IPS DF 19.7 (cell line): ENCODE measurements at places on chromosomes 13 and 19.

- no peak for DNase-seq
These were observed 11.8 kb upstream of the CSNK1G2 start for GRCh38 chr19:1929021-1929742.

- no peak for DNase-seq
These were observed 262.8 kb upstream of the RFC3 start for GRCh38 chr13:33554919-33555791.

DNA sequence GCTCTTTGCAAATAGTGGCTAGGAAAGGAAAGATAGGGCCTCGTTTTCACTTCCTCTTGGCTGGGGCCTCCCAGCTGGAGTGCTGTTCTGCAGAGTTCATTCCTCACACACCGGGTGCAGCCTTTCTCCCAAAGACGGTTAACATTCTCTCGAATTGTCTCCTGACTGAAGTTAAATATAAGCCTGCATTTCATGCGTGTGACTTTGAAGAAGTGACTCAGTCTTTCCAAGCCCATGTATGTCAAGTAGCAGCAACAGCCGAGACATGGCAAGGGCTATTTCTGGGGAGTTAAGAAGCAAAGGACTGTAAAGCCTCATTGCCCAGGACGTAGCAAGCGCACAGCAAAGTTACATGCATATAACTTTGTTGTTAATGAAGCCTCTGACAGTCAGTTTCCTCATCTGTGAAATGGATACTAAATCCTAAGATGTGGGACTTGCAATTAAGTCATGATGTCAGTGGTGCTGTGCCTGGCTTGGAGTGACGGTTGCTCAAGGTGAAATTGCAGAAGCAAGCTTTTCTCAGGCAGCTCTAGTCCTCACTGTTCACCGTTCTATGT lies 502.4 kb downstream of the MYO16 start:
- DNase-seq: no peak

DNA sequence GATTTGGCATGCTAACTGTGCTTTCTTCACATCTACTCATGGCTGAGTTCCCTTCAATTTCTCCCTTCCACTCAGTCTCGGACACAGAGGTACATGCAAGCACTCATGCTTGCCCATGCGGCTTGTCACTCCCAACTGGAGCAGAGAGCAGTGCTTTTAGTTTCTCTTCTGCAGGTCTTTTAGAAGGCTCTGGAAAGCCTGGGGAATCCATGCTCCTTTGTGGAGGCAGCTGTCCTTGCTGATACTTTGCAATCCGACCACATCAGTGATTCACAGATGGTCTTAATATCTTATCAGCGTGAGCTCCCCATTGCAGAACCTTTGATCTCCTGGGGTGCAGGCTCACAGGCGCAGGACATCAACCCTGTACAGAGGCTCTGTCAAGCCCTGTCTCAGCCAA lies 203.9 kb downstream of the COL4A1 start:
- no peak for DNase-seq

DNA sequence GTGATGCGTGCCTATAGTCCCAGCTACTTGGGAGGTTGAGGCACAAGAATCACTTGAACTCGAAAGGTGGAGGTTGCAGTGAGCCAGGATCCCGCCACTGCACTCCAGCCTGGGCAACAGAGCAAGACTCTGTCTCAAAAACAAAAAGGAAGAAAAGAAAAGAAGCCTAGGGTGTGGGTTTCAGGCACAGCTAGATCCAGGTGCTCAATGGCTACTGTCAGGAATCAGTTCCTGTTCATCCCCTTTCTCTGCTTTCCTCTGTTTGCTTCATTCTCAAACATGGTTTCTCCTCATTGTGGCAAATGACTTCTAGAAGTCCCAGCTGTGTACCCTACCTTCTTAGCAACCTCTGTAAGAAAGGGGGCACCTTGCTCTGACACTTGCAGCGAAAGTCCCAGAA lies 5.9 kb downstream of the CBLC start:
- no peak for DNase-seq

- no peak for DNase-seq
These were observed 33.2 kb upstream of the MEDAG start for GRCh38 chr13:30872685-30873461.

DNA sequence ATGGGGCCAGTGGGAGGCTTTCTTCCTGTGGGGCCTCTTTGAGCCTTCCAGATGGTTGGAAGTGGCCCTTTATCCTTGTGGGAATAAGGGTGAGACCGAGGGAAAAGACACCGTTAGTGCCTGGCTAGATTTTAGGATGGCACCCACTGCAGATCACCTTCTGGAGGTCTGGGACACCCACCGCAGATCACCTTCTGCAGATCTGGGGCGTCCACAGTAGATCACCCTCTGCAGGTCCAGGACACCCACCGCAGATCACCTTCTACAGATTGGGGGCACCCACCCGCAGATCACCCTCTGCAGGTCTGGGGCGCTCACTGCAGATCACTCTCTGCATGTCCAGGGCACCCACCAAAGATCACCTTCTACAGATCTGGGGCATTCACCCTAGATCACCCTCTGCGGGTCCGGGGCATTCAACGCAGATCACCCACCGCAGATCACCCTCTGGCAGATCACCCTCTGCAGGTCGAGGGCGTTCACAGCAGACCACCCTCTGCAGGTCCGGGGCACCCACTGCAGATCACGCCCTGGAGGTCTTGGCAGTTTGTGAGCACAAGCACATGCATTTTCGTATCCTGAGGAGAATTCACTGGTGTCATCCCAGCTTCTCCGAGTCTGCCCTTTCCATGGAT lies 153.4 kb upstream of the TSHZ3 start:
- DNase-seq: no peak

GRCh38 chr19:17536955-17537354 lies 18.5 kb upstream of the COLGALT1 start:
- no peak for DNase-seq

GRCh38 chr13:44331446-44331845 lies 42.2 kb upstream of the SERP2 start:
- no peak for DNase-seq

- DNase-seq: no peak
These were observed 21.9 kb downstream of the GRIN2D start for GRCh38 chr19:48415395-48415794.

DNA sequence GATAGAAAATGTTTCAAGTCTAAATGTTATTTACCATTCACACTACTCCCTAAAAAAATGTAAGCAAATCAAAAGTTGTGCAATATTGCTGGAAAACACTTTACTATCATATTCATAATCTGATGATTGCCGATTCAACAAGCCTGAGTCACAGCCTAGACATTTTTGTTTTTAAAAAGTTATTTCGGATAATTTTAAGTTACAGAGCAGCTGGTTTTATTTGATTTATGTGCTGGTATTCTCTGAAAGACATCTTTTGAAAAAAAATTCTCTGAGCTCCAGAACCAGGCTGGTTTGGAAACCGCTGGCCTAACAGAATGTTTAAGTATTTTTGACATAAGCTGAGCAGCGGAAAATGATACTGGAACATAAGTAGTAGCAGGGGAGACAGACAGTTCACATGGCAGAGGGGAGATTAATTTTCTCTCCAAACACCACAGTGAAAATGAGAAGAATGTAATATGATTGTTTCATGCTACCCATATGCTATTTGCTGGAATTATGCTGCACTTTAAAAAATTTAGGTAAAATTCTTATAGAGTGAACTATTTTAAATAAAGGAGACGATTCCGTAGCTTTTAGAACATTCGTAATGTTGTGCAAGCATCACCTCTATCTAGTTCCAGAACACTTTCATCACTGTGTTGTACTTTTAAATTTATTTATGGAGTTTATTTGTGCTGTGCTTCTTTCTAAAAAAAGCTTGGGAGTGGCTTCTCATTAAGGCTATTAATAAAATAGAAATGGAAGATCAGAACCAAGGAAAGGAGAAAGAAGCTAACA lies 36.1 kb downstream of the TBC1D4 start:
- no peak for DNase-seq

DNA sequence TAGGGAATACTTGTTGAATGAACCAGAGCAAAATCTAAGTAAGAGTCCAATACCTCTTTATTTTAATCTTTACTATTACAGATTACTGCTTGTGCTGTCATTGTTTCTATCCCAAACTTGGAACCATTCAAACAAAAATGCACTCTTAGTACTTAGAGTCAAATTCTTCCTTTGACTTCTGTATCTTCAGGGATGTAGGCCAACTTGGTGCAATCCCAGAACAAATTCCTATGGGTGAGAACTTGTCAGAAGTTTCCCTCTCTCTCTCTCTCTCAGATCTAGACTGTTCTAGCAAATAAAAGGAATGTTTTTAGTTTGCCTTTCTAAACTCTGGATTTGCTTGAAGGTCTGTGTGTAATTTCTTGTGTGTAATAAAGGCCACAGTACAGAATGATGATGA lies 329.0 kb upstream of the TMTC4 start:
- DNase-seq: no peak

- no peak for DNase-seq
These were observed 211.5 kb downstream of the LMO7 start for GRCh38 chr13:75847588-75847987.
